ENCODE measurements at places on chromosomes 6 and 20. TPM values are rescaled to one million over a fixed set of nuclear protein-coding genes. Genes with fewer than 3 reads are reported as not detected.

BPIFB1 gene
- total RNA-seq = not detected

MAP7 gene
- 0.52 TPM for total RNA-seq

C20orf141 gene
- total RNA-seq = not detected

PGBD1 gene
- total RNA-seq = 4.8 TPM

DNA sequence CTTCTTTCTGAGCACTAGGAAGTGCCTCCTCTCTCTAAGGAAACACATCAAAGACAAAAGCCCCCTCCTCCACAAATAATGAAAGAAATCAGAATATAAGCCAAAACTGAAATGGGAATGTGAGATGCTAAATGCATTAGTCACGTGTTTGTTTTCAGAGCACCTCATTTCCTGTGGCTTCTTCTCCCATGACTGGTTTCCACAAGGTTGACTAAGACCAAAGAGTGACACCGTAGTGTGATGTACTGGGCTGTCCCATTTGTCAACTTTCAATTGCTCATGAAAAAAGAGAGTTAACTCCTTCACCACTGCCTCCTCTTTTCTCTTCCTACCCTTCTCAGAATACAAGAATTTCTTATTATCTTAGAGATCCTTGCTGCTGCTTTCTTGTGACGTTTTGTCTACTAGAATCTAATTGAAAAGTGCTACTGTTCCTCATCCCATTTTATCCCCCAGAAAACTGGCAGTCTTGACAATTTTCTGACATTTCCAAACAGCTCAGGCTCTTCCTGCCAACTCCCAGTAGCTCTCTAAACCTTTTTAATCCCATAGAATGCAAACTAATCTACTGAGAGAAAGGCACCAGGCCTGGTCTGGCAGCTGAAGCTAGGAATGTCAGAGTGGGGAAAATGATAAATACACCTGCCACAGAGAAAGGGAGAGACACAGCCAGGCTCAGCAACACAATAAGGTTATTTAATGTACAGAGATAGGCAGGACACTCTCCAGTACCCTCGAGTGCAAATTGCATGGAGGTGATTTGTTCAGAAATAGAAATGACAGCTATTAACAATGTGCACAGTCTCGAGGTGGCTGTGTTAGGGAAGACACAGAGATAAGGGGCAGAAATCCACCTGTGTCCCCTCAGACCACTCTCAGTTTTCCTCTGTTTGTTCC is 671.7 kb upstream of the NRSN1 start:
- no peak for DNase-seq

DNA sequence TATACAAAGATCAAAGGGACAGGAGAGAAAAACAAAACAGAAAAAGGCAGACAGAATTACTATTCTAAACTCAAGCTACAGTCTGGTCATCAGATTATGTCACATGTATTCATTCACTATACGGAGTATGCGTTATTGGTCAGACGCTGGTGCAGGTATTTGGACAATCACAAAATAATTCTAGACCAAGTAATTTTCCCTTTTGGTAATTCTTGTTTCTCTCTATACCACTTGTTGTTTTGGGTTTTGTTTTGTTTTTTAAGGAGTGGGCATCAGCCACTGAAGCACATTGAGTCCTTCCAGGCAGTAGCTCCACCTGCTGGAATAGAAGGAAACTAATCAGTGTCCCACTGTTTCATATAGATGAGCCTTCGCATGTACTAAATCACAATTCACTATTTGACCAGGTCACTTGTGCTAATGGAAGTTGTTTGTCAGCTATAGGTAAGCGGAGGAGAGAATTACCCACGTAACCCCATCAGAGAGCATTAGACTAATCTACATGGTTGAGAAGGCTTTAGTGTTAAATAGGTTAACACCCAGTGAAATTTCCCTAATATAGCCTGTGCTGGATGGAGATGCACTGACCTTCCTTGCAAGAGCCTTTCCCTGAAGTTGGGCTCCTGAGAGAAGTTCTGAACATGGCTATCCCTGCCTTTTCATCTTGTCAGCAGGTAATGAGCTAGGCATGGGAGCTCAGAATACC is 77.9 kb downstream of the TNFAIP3 start:
- DNase-seq = peak; percentile 61

- DNase-seq = no peak
Observed at GRCh38 chr6:37612475-37612874, 85.2 kb downstream of the MDGA1 start.

DNA sequence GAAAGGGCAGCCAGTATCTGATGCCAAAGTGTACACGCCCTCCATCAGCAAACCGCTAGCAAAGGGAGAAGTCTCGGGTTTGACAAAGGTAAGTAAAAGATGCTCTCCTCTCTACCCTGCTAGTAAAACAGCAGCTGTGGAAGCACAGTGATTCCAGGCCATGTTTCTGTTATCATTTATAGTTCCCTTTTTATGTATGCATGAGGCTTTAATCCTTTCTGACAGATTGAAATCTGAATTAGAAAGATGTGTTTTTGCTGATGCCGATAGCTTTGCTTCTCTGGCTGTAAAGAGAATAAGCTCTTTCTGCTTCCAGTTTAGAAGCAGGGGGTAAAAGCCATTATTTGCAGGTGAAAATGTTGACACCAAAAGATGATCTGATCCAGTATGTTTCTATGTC is 392.4 kb upstream of the SOX4 start:
- DNase-seq = no peak

DNA sequence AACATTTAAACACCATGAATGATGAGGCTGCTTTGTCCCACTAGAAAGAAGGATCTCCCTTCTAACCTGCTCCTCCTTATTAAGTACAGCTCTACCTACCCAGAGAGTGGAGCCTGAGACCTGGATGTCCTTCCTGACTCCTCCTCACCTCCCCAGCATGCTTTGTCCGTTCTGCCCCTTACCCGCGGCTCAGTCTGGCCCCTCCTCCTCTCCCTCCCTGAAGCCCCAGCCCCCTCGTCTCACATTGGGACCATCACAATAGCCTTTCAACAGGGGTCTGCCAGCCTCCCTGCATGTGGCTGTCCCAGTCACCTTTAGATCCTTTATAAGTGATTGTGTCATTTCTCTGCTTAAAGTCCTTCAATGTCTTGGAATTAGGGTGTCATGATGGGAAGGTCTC is 72.5 kb downstream of the DZANK1 start:
- no peak for DNase-seq

GRCh38 chr20:58201616-58202015 is 26.8 kb downstream of the ANKRD60 start:
- DNase-seq = peak; percentile 51

DNA sequence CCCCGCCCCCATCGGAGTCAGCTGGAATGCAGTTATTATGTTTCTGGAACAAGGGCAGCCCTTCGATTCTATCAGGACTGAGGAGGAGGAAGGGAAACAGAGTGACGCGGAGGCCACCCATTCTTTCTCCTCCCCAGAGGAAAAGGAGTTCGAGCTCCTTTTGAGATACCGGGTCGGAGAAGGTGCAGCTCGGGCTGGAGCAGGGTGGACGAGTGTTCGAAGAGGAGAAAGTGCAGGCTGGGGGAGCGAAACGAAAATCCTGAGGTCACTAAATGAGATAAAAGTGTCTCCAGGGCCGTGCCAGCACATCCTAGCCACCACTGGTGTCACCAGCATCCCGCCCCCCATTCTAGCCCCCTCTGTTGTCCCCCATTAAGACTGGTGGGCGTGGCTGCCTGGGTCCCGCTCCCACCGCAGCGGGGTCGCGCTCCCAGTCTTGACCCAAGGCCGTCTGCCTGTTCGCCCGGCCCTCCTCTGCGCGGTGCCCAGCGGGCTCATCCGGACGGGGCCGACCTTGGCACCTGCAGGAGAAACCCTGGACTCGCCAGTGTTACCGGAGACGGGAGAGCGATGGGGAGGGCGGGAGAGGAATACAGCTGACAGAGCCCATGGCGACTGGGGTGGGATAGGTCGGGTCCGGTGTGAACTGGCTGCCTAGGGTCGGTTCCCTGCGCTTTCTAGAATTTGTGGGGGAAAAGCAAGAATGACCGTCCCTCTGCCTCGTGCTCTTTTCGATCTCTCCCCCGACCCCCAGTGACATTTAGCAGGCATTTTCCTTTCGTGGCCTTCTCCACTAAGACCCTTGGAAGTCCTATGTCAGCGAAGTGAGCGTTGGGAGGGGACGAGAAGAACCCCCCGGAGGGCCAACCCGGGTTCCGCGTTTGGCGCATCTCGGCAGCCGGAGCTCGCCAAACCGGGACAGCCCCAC is 16.2 kb downstream of the FOXA2 start:
- no peak for DNase-seq

- peak; percentile 66 for DNase-seq
Observed at GRCh38 chr6:54681987-54682386, 164.6 kb upstream of the FAM83B start.

GRCh38 chr20:48789781-48790472 is 37.9 kb downstream of the PREX1 start:
- peak; percentile 42 for DNase-seq

GRCh38 chr6:161401587-161402309 is 127.9 kb upstream of the AGPAT4 start:
- no peak for DNase-seq

GRCh38 chr6:140345935-140346334 is 971.5 kb upstream of the CITED2 start:
- no peak for DNase-seq

DNA sequence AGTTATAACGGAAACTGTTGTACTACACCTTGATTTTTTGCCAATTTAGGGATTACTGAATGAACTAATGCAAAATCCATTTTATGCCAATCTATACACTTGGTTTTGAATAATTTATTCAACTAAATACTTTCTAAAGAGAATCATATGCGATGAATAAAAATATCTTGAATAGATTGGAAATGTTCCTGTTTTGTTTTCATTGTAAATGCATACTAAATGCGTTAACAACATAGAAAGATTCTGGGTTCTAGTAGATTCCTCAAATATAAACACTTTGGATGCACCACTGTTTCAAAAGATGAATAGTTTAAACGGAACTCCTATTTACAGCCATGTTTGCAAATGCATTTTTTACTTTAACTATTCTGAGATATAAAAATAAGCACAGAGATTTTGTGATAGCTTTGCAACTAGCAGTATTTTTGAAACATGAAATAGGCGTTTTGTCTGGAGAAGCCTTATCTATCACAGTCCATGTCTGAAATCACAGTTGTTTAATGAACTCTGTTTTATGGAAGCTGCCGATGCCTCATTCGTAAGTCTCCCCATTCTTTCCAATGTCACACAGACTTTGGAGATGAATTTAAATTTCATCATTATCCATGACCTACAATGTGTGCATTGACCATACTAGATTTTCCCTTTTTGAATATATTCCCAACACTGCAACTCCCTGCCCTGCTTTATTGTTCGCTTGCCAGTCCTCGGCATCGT is 277.7 kb upstream of the QKI start:
- DNase-seq = no peak

Measured in myocyte (in vitro differentiated cells).